NCI-H1048 (cell line): ENCODE measurements at places on chromosomes 1 and 21.

- no peak for DNase-seq
Observed at GRCh38 chr1:153072806-153073726, 1.7 kb upstream of the SPRR2B start.

GRCh38 chr21:27448960-27449359 lies 482.1 kb upstream of the ADAMTS5 start:
- DNase-seq: no peak

DNA sequence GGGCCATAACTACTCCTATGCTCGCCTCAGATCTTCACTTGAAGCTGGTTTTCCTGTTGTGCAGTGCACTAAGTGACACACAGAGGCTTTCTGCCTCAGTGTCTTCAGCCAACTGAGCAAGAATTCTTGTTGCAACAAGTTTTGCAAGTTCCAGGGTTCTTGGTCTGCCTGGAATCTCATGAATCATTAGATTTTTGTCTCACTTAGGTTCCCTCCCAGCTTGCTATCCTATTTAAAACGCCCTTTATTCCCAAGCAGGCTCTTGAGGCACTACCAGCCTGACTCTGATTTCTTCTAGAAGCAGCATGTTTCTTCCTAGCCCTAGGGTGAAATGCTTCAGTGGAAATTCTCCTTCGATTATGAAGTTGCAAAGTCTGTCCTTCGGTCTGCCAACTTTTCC lies 158.8 kb downstream of the C1orf21 start:
- no peak for DNase-seq

DNA sequence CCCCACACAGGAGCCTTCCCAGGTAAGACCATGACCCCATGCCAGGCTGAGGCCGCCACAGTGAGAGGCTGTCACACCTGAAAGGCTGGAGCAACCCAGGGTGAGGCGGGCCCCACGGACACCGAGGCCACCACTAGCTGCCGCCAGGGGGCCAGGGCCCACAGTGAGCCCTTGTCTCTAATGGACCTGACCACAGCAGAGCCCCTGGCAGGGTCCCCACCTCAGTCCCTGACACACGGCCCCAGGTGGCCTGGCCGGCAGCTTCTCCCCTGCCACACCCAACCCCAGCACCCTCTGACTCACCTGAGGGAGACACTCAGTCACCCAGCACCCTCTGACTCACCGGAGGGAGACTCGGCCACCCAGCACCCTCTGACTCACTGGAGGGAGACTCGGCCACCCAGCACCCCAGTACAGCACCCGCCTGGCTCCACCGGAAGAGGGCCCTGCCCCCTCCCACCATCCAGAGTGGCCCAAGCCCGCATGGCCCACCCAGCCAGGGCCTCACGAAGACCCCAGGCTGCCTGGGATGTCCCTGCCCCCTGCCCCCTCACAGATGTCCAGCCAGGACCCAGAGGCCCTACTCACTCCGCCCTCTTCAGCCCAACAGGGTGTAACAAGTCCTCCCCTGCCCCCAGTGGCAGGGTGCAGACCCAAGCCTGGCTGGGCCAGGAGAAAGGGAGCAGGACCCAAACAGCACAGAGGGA lies 4.4 kb downstream of the DVL1 start:
- no peak for DNase-seq

GRCh38 chr1:6389971-6390370 lies 3.6 kb downstream of the ACOT7 start:
- no peak for DNase-seq

- DNase-seq: no peak
Observed at GRCh38 chr1:95115708-95116137, 1.4 kb upstream of the TLCD4 start.

GRCh38 chr21:34698270-34699015 lies 29.6 kb downstream of the CLIC6 start:
- no peak for DNase-seq

DNA sequence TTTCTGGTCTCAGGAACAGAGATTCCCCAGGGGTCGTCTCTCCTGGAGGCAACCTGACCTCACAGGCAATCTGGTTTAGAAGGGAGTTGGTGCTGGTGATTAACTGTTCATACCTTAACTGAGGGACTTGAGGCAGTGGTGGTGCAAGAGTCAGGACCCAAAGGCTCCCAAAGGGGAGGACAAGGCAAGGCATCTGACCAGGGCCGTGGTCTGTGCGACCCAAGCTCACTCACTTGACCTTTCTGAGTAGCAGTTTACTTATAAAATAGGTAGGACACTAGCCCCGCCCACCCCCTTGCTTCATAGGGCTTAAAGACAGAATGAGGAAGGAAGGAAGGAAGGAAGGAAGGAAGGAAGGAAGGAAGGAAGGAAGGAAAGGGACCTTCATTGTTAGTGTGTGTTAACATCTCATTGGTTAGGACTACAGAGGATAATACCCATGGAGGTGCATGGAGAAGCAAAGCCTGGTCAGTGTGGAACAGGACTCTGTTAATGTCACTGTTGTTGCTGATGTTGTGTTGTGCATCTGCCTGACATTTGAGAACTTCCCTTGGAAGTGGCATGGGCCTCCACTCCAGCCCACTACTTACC lies 4.6 kb upstream of the KCNA2 start:
- DNase-seq: no peak

DNA sequence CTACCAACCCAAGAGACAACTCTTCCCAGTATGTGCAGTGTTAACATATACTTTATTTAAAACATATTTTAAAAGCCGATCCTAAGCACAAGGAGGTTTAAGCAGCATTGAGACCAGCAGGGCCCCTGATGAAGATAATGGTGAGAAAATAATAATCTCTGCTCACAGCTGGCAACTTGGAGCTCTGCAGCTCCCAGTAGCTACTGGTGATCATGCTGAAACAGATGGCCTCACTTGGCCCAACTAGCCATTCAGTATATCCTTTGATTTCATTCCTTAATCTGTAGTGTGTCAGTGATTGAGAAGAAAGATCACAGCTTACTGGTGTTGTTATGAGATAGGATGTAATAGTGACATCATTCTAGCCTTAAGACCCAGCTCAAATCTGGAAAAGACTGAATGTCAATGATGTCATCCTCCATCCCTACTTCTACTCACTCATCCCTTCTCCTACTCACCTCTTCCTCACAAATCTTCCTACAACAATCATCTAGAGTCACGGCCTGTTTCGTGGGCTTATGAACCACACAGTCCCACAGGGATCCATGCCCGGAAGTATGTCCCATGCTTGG lies 817.9 kb downstream of the PLA2G4A start:
- DNase-seq: no peak

DNA sequence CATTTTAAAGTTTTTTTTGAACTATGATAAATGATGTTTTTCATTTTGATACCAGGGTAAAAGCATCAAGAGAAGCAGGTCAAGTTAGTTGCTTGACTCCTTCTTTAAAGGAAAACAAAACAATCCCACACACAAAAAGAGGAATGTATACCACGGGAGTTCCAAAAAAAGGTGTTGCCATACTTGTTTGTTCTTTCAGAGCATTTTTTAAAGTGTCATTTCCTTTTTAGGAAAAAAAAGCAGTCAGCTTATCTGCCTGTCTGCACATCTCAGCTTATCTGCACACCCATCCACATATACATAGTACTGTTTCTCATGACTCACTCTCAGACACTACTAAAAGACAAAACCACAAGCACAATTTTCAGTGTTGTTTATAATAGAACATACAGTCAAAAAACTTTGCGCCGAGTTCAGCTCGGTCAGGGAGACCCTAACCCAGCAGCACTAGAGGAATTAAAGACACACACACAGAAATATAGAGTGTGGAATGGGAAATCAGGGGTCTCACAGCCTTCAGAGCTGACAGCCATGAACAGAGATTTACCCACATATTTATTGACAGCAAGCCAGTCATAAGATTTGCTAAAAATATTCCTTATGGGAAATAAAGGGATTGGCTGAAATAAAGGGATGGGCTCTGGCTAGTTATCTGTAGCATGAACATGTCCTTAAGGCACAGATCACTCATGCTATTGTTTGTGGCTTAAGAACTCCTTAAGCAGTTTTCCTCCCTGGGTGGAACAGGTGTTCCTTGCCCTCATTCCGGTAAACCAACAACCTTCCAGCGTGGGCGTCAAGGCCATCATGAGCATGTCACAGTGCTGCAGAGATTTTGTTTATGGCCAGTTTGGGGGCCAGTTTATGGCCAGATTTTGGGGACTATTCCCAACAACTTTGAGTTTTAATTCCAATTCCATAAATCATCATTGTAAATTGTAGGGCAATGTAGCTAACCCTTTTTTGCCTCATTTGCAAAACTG lies 11.4 kb upstream of the MNDA start:
- no peak for DNase-seq

GRCh38 chr1:115088115-115088778 lies 1.1 kb downstream of the TSPAN2 start:
- DNase-seq: no peak

DNA sequence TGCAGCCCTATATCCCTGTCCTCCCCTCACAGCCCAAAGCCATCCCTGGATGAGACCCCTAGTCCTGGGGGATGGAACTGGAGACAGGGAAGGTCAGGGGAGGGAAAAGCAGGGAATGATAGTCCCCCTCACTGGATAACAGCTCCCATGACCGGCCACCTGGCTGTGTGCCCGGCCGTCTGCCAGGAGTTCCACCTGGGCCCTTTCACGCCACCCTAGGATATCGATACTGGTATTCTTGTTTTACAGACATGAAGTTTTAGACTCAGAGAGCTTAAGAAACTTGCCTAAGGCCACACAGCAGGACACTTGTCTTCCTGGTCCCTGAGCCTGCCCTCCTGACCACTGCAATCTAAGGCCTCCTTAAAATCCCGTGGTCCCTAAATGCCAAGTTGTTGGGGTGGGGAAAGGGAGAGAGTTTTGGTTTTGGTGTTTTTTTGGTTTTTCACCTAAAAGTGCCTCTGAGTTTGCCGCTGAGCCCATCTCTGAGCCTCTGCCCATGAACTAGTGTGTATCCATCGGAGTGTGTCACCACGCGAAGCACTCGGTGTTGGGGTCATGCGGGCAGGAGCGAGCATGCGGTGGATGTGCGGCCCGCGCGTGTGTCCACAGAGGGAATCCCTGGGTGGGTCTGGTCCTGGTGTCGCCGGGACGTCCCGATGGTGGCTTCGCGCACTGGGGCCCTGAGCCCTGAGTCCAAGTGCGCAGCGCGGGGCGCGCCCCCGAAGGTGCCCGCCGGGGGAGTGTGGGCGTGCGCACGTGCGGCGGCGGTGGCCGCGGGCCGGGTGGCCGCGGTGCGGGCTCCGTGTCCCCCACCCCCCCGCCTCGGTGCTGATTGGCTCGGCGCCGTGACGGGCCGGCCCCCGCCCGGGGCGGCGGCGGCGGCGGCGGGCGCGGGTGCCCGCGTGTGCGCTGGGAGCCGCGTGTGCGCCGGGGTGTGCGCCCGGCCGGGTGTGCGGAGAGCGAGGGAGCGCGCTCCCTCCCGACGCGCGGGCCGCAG lies at the start of gene EPHA8:
Gene EPHA8, plus strand, starts transcription at position 906 of the 1,000 bp plus-strand sequence. CDS start 147 bp downstream, outside the sequence.
- DNase-seq: no peak

DNA sequence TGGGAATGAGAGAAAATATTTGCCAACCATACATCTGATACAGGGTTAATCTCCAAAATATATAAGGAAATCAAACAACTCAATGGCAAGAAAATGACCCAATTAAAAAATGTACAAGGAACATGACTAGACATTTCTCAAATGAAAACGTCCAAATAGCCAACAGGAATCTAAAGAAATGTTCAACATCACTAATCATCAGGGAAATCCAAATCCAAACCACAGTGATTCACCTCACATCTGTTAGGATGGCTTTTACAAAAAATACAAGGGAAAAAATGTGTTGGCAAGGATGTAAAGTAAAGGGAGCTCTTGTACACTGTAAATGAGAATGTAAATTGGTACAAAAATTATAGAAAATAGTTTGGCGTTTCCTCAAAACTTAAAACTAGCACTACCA lies 54.7 kb upstream of the ZRANB2 start:
- DNase-seq: no peak
